ENCODE measurements at places on chromosomes 1 and 21. TPM values are rescaled to one million over a fixed set of nuclear protein-coding genes. Genes with fewer than 3 reads are reported as not detected.

Gene CRYBG2
- total RNA-seq = 1.1 TPM

GRCh38 chr1:172977296-172978017 lies 73.3 kb downstream of the TNFSF18 start:
- DNase-seq = no peak

Gene RHBG
- total RNA-seq = 1.4 TPM

DNA sequence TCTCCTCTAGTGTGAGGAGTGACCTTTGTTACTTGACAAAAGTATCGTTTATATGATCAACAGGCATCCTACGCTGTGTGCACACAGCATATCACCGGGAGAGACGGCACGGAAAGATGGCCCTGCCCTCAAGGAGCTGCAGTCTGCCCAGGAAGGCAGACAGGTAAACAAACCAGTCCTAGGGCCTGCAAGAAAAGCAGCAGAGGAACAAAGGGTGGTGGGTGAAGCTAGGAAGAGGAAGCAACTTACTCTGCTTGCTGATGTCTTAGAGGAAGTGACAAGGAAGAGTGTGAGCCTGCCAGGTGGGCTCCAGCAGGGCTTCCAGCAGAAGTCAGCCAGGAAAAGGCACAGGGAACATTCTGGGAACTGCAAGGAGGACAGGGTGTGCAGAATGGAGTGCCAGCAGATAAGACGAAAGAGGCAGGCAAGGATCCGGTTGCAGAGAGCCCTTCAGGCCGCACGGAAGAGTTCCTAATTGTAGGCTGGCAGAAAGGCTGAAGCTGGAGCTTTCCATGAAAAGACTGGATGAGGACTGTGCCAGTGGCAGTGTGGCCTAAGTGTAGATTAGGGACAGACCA lies 106.7 kb downstream of the SLC45A1 start:
- peak; percentile 78 for DNase-seq

DNA sequence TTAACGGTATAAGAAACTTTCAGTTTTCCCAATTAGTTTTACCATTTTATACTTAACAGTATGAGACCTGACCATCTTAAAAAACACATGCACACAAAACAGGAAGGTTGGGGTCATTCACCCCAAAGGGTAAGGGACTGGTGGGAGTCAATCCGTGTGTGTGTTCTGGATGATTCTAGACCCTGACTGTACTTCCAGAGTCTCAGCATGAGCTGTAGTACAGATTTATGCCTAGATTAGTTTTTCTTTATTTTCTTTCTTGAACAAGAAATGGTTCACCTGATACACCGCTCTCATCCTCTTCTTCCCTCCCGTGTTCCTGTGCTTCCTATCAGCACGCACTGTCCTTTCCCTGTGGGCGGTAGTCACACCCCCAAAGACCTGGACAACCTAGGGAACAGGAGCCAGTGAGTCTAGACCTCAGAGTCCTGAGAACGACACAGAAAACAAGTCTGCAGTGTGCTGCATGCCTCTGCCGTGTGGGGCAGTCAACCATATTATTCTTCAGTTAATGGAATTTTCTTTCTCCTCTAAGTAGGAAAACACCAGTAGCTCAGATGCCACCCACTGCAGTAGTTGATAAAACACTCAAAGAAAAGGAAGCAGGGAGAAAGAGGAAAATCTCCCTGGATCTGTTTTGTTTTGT lies 38.9 kb upstream of the MRPS6 start:
- no peak for DNase-seq

Gene LRRC53
- total RNA-seq = not detected

DNA sequence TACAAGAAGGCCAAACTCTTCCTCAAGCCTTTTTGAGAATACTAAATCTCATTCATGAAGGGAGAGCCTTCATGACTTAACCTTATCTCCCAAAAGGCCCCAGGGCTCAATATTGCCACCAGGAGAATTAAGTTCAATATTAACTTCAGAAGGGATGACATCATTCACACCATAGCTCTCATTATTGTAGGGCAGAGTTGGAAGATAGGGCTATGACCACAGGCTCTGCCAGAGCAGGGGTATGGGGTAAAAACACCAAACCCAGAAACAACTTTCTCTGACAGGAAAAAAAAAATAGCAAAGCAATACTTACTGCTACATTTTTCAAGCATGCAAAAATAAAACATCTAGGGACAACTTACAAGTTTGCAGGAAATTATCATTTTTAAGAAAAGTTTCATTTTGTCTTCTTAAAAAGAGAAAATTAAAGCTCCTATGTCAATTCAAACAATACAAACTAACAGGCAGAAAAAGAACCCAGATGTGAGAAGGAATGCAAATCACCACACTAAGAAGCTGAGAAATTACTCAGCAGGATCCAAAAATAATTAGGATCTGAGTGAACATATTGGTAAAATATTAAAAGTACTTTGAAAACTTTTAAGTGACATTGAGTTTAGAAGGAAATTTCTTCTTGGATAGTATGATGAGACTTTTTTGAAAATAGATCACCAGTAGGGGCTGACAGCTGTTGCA lies 1156.5 kb downstream of the NCAM2 start:
- DNase-seq = no peak

Gene HLX
- total RNA-seq = 22.7 TPM

GRCh38 chr1:22808676-22809483 lies 98.2 kb downstream of the EPHB2 start:
- no peak for DNase-seq

DNA sequence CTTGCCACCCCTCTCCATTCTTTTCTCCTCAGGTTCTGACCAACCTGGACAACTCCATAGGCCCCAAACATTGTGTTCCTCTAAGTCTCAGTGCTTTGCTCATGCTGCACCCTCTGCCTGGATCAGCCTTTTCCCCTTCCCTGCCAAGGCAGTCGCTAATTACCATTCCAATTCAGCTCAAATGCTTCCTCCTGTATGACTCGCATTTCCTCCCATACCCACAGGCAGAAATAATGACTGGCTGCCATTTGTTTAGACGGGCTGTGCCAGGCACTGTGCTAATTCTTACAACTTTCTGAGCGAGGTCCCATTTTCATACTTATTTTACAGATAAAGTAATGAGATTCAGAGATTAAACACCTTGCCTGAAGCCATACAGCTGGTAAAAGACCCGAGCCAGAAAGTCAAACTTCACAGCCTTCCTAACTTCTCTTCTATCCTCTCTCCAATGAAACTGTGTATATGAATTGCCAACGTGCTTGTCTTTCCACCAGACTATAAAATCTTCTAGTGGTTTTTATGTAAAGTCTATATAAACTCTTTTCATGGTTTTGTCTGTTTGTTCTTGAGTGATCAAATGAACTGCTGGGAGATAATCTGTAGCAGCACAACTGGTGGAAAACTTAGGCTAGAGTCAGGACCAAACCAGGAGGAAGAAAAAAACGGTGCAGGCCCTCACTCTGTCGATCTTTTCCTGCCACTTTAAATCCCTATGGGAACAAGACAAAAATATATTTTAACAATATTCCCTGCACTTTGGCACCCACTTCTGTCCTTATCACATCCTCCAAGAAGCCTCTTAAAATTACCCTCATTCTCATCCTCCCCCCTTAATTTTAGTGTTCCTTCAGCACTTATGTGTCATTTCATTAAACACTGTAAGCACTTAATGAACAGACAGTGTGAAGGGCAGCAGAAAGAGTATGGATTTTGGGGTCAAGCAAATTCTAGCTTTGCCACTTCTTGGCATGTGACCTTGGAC lies 33.7 kb downstream of the RAB3B start:
- no peak for DNase-seq

DNA sequence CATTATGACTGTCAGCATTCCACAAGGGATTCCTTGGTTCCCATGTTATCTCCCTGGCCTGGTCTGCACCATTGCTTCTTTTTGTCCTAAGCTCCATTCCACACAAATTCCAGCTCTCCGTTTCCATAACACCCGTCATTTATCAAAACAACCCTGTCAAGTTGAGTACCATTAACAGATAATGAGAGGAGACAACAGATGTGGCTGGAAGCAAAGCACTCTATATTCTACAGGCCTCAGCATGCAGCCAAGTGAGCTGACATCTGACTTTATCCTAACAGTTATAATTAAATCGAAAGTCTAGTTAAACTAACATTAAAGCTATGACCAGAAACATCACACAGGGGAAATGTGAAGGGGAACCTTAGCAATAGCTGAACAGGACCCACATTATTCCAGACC lies 110.4 kb downstream of the RERE start:
- DNase-seq = no peak

Gene FHAD1
- 1.0 TPM for total RNA-seq

DNA sequence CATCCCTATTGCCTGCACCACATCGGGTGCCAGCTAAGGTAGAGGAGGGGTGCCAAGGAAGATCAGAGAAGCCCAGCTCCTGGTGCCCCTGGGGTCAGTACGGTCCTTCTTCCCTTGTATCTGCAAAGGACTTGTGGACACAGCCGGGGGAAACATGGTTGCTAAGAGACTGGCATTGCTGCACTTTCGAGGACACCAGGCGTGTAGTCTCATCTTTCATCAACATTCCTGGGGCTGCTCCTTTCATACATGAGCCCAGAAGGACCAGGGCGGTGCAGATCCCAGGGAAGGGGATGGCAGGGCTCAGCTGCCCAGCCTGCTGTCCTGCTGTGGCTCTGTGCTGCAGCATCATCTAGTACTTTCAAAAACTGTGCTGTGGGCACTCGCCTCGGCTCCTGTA lies 61.0 kb downstream of the RUNX1 start:
- no peak for DNase-seq

- DNase-seq = no peak
Measured at GRCh38 chr1:31718327-31718897, 14.6 kb upstream of the COL16A1 start.

GRCh38 chr1:242243472-242243871 lies 244.6 kb upstream of the MAP1LC3C start:
- no peak for DNase-seq

GRCh38 chr21:16117851-16118590 lies 388.2 kb downstream of the USP25 start:
- no peak for DNase-seq

Gene CHRM3
- total RNA-seq = 3.8 TPM

DNA sequence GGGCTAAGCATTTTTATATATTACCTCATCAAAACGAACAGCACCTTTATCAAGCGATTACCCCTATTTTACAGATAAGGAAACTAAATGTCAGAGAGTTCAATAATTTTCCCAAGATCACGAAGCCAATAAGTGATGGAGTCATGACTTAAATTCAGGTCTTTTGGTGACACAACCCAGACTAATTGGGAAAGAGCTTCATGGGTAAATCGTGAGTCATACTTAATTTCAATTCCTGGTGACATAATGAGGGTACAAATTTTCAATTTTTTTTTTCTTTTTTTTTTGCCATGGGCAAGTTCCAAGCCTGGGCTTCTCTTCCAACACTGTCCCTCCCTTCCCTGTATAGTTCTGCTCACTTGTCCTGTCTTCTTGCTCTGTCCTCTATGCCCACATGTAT lies 30.1 kb upstream of the IL10 start:
- no peak for DNase-seq

DNA sequence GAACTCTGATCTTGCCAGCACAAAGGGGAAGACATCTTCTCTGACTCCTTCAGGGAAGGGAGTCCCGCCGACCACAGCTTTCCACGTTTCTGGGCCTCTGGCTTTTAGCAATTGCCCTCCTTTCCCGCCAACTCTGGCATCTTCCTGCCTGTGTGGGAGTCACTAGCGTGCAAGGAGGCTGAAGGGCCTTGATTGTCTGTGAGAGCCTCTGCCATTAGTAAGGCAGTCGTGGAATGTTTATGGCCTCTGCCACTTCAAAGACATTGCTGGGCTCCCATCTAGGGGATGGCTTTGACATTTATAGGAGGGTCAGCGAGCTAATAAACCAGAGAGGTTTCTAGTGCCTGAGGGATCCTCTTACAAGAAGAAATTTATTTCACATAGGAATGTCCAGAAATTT lies 14.3 kb upstream of the PROK1 start:
- DNase-seq = no peak
